ENCODE measurements at places on chromosomes 3 and 15.

DNA sequence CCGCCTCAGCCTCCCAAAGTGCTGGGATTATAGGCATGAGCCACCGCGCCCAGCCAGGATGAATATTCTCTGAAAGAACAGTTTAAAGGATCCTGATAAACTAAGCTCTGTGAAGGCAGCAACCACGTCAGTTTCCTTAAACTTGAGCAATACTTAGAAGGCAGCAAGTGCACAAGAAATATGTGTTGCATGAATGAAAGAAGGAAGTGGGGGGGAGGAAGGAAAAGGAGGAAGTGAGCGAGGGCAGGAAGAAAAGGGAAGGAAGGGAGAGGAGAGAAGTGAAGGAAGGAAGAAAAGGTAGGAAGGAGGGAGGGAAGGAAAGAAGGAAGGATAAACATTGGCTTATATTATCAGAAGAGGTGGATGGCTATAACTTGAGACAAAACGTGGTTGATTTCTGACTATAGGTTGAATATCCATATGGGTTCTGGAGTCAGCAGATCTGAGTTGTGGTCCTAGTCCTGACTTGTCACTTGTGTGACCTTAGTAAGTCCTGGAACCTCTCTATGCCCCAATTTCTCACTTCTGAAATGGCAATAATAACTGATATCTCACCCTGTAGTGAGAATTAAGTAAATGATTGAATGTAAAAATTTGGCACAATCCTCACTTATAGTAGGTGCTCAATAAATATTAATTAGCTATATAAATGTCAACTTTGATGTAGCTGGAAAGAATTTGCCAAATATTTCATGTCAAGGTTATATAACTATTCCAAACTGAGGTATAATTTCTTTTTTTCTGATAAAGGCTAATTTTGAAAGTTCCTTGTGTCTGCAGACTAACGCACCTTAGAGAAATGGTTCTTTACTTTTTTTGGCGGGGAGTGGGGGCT, 12.0 kb upstream of the SEMA4B start:
- DNase-seq = no peak

DNA sequence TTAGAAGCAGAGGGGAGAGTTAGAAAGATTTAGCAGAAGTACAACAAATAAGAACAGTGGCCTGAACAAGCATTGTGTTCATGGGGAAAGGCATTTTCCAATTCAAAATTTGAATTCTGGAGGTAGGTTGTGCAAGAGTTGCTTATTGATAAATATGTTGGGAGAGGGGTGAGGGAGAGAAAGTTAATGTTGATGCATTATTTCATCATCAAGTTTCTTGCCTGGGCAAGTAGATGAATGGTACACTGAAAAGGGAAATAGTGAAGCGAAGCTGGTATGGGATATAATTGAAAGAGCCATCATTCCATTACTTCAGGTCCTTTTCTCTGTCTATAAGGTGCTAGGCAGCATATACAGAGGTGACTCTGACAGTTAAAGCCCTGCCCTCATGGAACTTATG, 288.9 kb upstream of the GBE1 start:
- DNase-seq = no peak

- DNase-seq = no peak
Observed at GRCh38 chr3:27888562-27888961, 166.4 kb upstream of the EOMES start.

GRCh38 chr15:56236197-56236596, 7.5 kb downstream of the RFX7 start:
- no peak for DNase-seq

- no peak for DNase-seq
Observed at GRCh38 chr3:72100080-72100511, 315.1 kb upstream of the PROK2 start.

DNA sequence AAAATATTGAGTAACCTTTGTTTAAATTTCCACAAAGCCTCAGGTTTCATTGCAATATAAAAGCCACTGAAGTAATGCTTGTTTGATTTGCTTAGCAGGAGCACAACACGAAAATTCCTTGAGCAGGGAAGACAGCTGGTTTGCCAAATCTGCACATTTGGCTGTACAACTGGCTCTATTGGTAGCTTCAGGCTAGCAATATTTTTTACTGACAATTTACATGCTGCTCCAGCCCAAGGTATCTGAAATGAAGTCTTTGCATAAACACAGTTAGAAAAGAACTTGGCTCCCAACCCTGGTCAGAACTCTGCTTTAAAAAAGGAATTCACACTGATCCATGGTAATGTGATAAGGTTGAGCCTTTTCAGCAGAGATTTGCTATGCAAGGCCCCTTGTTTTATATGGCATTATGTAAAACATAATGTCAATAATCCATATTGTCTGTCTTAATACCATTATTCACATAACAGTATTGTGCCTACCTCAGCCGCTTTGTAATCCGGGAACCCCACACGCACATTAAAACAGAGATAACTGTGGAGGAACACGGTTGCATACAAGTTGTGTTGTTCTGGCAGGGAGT, 55.7 kb upstream of the CHL1 start:
- DNase-seq = no peak

- no peak for DNase-seq
Observed at GRCh38 chr3:138078901-138079344, 36.5 kb downstream of the DZIP1L start.

DNA sequence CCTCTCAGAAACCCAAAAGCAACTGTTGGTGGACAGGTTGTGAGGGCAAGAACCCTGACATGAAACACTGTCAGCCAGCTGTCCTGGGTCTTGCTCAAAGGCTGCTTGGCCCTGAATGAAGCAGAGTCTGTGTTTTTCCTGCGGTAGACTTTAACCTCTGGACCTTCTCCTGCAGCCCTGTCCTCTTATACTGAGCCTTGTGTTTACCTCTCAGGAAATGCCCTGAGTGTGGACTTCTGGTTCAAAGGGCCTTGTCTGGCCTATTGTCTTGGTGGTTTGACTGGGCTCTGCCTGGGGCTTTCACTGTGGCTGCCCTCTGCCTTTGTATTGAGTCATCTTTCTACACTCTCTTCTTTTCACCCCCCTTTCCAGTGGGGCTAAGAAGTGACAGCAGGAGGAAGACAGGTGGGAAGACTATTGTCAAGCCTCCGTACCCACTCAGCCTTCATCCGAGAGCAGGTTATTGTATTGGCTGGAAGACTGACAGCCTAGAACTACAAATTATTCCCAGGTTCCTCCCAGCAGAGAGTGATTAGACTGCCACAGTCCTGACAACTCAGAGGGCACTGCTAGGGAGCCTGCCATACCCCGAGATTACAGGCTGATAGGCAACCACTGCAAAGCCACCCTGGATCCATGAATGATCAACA, 3.5 kb downstream of the SEC13 start:
- no peak for DNase-seq

- no peak for DNase-seq
Observed at GRCh38 chr3:149844091-149844490, 31.1 kb downstream of the RNF13 start.

GRCh38 chr3:114556657-114557213, 262.9 kb downstream of the TIGIT start:
- DNase-seq = no peak

DNA sequence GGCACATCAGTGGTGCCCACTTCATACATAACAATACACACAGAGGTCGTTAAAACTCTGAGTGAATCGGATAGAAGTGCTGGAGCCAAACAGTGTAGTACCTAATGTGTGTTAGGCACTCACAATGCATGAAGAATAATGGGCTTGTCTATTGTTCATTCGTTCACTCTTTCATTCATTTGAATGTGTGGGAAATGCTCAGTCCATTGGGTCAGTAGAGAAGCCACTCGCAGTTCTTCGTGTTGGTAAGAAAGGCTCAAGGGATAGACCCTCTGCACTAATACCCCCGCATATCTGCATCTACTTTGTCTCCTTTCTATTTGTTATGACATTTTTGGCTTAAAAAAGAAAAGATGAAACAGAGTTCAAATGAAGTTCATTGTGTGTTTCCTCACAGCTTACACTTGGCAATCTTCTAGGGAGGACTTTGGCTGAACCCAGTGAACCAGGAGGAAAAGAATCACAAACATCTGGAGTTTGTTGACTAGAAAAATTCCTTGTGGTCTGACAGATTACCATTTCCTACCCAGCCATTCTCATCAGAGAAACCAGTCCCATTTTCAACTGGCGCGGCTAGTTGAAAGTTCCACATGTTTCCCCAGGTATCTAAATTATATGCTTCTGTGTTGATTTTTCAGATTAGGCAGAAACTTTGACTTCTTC, 32.8 kb upstream of the MFSD1 start:
- peak; percentile 93 for DNase-seq

DNA sequence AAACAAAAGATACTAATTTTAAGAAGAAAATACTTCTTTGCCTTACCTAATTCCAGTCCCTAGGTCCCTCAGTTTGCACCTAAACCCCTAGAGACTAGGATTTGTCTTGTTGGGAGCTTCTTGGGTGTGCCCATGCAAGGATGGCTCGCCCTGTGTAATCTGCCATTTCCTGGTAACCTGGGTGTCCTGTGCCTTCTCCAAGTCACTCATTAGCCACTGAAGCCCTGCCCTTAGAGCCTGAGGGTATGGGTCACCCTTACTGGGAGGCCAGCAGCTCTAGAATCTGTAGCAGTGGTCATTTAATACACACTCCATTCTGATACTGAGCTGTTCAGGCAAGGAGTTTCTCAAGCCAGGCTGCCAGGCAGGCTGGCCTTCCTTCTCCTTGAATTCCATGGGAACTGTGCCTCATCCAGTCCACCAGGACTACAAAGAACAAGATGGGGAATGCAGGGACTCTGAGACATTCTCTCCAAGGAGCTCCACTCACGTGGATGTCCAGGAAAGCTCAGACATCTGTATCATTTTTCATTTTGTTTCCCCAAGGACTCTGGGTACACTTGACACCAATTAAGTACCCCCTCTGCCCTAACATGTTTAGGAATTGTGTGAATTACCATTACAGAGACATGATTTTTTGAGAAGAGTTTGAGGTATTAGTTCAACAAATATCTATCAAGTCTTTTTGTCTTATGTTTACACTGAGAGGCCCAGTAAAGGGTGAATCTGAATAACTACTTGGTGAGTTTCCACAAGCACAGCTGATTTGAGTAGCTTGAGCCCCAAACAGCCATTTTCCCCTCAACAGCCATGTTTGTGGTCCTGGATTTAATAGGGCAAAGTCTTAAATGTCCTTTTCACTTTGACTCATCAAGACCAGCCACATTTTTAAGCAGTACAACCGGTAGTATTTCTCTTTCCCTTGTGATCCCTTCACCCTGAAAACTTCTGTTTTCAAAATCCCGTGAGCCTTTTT, 52.6 kb downstream of the ARNT2 start:
- DNase-seq = no peak

GRCh38 chr3:112619295-112619694, 21.6 kb downstream of the CCDC80 start:
- no peak for DNase-seq

DNA sequence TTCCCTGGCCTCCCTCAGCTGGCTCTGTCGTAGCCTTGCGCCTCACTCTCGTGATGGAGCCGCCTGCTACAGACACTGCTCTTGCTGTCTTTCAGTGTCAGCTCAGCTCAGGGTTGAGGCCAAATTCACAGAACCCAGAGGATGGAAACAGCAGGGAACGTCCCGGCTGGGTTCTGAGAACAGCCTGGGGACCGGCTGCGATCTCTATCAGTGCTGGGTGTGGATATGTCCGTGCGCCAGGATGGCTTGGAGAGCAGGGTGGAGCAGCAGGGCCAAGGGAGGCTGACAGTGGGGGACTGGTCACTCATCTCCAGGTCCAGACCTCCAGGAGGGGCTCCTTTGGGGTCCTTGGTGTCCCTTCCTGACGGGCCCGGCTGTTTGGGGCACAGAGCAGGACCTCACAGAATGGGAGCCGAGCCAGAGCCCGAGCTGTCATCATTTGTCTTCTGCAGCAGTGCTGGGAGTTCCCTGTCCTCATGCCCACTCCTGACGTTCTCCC, 18.4 kb downstream of the KLF15 start:
- no peak for DNase-seq

GRCh38 chr3:181933052-181933618, 221.4 kb downstream of the SOX2 start:
- DNase-seq = no peak

GRCh38 chr3:170982733-170983132, 43.8 kb downstream of the SLC2A2 start:
- no peak for DNase-seq

- no peak for DNase-seq
Observed at GRCh38 chr15:88509964-88510363, 36.5 kb downstream of the DET1 start.

DNA sequence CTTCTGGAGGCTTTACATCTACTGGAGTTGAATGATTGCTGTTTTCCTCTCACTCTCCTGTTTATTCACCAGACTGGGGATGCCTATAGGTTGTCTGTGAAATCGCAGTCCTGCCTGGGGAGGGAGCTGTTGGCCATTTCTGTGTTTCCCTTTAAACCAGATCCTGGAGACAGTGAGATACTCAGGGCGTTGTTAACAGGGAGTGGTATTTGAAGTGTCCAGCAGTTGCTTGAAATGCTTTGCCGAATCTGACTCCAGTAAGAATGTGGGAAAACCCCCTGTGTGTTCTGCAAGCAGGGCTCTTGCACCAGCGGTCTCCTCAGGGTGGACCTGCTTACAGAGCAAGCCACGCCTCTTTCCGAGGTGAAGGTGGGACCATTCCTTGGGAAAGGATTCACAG, 4.3 kb upstream of the LRRK1 start:
- no peak for DNase-seq
